Activated T-helper 1 cell treated with Interleukin-2 at 50 U/mL for 16 hours (primary cell): ENCODE measurements at places on chromosomes 5 and 9.

- no peak for DNase-seq
Observed at GRCh38 chr9:27610622-27611021, 37.3 kb upstream of the C9orf72 start.

GRCh38 chr5:170296036-170296934 is 1.3 kb downstream of the LCP2 start:
- no peak for DNase-seq

GRCh38 chr9:137428841-137429545 is 5.8 kb downstream of the NOXA1 start:
- DNase-seq, result no peak

DNA sequence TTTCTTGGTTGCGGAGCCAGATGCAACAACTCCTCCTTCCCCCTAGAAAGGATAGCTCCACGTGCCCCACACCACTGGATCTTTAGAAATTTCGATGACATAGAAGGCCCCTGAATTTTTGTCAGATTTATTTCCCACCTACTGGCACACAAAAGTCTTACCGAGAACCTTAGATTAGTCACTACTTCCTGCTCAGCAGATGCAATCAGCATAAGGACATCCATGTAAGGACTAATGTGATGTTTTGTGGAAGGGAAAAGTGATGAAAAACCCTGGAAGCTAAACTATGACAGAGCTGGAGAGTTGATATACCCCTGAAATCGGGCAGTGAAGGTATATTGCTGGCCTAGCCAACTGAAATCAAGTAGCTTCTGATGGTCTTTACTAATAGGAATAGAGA is 125.5 kb upstream of the NFIL3 start:
- DNase-seq, result no peak

GRCh38 chr9:76431601-76432000 is 27.4 kb upstream of the GCNT1 start:
- no peak for DNase-seq

DNA sequence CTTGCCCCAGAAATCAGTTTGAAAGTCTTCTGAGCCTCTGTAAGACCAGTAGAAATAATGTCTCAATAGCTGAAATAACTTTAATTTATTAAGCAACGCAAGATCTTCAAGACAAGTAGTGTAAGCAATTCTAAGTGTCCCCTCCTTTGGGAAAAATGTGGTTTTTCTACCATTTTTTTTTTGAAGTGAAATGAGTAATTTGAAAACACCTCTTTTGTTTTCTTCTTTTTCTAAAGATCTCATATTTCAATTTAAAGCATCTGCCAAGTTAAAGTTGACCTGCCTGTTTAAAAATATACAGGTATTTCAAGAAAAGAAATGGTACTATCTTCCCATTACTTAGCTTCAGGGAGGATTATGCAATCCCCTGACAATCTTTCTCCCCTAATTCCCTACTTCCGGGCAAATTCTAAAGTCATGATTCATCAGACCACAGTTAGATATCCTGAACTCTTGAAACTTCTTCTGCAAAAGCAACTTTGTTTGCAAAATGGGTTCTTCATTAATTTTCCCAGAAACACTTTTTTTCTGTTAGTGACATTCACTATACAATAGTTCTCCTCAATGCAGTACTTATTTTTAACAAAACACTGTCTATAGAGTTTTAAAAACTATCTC is 7.8 kb upstream of the ANXA1 start:
- no peak for DNase-seq

GRCh38 chr5:1156754-1157460 is 44.5 kb upstream of the SLC6A19 start:
- no peak for DNase-seq

GRCh38 chr9:136693490-136694162 is 6.4 kb upstream of the AGPAT2 start:
- no peak for DNase-seq

GRCh38 chr9:136828474-136829140 is 13.7 kb upstream of the AJM1 start:
- DNase-seq, result no peak

DNA sequence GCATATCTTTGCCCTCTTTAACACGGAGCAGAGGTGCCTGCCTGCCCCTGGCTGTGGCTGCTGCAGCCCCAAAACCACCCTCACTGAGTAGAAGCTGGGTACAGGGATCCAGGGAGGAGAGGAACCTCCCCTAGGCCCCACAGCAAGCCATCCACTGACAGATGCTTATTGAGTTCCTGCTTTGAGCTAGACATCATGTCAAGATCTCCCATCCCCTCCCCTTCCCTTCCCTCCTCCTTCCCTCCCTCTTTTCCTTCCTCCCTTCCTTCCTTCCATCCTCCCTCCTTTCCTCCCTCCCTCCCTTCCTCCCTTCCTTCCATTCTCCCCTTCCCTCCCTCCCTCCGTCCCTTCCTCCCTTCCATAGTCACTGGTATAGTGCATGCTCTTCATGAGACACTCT is 29.3 kb downstream of the GOLGA2 start:
- no peak for DNase-seq

GRCh38 chr9:71519098-71519696 is 249.1 kb downstream of the CEMIP2 start:
- no peak for DNase-seq

GRCh38 chr5:38376404-38376803 is 118.0 kb downstream of the EGFLAM start:
- DNase-seq, result no peak
